ENCODE measurements at places on chromosomes 1 and 21.

DNA sequence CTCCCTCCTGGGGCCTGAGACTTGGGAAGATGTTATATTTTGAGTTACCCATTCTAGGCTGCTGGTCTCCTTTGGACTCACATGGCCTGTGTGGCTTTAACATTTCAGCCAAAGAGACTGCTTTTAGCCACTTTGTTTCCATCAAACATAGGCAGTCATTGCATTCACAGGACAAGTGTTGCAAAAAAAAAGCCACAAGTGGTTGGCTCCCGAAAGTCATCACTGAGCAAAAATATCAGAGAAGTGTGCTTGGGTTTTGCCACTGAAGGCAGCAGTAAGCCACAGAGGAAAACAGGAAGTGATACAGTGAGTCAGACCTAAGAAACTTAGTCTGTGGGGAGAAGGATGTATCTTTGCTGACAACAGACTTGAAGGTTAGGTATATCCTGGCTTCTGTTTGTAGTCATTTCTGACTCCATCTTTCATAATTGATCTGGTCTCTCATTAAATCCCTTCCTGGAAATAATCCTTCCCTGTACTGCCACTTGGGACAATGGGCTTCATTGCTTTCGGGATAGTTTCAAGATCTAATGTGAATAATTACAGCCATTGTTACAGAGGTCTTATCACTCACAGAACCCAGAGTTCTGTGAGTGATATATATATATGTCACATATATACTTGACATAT, 80.9 kb downstream of the COLGALT2 start:
- DNase-seq, result no peak

DNA sequence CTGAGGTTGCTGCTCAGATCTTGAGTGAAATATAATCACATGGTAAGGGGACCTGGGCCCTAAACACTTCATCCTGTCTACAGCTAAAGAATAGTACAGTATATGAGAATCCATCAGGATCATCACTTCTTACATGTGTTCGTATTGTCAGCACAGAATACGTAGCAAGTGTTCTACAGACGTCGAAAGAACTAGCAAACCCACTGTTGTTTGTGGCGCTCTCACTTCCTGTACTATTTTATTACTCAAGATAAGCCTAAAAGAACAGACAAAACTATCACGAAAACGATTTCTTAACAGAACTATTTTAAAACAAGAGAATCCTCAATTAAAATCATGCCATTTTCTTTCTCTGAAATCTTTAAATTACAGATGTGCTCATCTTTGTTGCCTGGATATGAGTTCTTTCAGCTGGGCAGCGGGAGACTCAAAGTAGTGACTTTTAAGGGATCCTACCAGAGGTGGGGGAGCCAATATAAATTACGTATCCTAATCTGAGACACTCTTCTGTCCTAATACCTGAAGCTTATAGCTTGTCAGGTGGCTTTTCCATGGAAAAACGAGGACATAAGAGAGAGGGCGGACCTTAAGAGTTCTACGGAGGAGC, 724 bp downstream of the ST7L start:
- DNase-seq, result no peak

- DNase-seq, result no peak
These were observed 74.4 kb upstream of the SLC44A3 start for GRCh38 chr1:94745742-94746141.

DNA sequence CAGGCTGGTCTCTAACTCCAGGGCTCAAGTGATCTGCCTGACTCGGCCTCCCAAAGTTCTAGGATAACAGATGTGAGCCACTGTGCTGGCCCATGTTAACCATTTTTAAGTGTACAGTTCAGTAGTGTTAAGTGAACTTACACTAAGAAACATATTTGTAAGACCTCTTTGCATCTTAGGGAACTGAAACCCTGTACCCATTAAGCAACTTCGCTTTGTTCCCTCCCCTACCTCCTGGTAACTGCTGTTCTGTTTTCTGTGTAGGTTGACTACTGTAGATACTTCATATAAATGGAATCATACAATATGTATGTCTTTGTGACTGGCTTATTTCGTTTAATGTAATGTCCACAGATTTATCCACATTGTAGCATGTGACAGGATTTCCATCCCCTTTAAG, 11.0 kb downstream of the NUDC start:
- DNase-seq, result no peak

DNA sequence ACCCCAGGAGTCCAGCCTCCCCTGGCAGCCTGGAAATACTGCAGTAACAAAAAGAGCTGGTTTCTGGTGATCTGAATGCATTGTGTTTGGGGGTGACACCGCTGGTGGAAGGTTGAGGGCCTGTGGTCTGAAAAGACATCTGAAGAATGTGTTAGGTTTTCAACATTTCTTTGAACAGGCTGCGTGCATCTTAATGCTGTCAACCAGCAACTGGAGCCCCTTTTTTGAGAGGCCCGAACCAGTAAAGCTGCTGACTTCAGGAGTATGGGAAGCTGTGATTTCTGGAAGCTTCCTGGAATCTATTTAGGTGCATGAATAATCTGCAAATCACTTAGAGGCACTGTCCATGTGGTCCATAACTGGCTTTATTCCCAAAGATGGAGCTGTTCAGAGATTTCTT, 17.0 kb downstream of the ATP5PO start:
- no peak for DNase-seq

- no peak for DNase-seq
These were observed 612.0 kb downstream of the MATN1 start for GRCh38 chr1:30111431-30111830.

- no peak for DNase-seq
These were observed 24.3 kb downstream of the COL6A2 start for GRCh38 chr21:46122237-46122671.

Measured in cortex of kidney (tissue), 1 donor.